ENCODE measurements at places on chromosomes 5 and 9. TPM values are rescaled to one million over a fixed set of nuclear protein-coding genes. Genes with fewer than 3 reads are reported as not detected.

- no peak for DNase-seq
These were observed 428.8 kb upstream of the CLINT1 start for GRCh38 chr5:158287643-158288271.

GRCh38 chr5:101785090-101785489 lies 511.0 kb downstream of the SLCO4C1 start:
- DNase-seq, result no peak

DNA sequence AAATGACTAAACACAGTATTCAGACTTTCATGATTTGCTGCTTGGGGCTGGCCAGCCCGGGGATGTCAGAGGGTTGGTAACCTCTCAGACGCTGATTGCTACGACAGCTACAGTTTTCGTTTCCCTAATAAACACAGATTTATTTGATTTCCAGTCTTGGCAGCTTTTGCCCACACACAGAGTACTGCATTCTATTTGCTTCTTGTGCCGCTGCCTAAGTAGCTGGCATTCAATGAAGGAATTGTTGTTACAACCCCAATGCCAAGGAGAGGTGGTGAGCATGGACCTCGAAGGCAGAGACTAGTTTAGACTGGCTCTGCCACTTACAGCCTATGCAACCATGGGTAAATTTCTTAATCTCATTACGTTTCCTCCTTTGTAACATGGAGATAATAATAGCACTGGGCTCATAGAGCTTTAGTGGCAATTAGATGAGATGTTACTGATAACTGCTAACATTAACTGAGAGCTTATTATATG lies 247.1 kb upstream of the PANK3 start:
- DNase-seq, result no peak

The MYO10 gene
- total RNA-seq, result not detected

The PCA3 gene
- total RNA-seq, result not detected

DNA sequence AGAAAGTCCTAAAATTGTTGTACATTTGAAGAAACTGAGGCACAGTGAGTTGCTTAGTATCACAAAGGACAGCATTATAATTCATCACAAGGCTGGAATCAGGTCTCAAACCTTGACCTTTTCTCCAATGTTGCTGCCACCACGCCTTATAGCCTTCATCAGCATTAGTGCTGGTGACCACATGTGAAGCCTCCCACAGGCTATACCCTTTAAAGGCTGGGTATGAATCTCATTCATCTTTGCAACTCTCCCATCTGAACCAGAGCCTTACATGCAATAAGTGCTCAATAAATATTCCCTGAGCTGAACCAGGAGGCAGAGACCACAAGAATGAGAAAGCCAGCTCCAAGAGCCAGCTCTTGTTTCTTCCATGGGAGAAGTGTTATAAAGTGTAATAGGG lies 104.7 kb downstream of the SPOCK1 start:
- no peak for DNase-seq

DNA sequence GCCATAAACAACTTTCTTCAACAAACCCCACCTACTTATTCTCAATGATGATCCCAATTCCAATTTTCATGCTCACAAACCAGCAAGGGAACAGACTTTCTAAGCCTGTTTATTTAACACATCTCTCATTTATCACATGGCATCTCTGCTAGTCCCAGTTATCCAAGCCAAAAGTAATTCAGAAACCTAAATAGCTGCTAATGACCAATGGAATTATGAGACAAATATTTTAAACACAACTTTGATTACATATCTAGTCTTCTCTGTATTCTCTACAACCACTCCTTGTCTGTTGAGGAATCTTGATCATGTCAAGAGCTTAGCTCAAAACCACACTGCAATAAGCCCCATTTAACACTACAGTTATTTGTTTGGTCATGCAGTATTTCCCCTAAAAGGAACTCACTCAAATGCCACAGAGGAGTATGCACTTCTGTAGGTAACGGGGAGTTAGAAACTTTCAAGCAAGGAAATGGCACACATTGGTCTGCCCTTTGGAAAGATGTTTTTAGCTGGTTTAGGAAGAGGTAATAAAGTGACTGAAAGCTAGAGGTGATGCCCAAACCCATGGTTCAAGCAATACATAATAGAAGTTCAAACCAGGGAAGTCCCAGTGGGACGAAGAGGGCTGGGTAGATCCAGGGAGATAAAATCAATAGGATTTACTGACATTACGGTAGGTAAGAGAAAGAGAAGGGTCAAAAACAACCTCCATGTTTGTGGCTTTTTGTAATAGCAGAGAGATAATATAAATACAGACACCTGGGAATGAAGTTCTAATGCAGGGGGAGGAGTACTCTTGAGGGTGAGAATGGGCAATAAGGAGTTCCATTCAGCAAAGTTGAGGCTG lies 42.1 kb upstream of the HTR4 start:
- DNase-seq, result no peak

- DNase-seq, result no peak
These were observed 954 bp downstream of the TBCA start for GRCh38 chr5:77774981-77775789.

DNA sequence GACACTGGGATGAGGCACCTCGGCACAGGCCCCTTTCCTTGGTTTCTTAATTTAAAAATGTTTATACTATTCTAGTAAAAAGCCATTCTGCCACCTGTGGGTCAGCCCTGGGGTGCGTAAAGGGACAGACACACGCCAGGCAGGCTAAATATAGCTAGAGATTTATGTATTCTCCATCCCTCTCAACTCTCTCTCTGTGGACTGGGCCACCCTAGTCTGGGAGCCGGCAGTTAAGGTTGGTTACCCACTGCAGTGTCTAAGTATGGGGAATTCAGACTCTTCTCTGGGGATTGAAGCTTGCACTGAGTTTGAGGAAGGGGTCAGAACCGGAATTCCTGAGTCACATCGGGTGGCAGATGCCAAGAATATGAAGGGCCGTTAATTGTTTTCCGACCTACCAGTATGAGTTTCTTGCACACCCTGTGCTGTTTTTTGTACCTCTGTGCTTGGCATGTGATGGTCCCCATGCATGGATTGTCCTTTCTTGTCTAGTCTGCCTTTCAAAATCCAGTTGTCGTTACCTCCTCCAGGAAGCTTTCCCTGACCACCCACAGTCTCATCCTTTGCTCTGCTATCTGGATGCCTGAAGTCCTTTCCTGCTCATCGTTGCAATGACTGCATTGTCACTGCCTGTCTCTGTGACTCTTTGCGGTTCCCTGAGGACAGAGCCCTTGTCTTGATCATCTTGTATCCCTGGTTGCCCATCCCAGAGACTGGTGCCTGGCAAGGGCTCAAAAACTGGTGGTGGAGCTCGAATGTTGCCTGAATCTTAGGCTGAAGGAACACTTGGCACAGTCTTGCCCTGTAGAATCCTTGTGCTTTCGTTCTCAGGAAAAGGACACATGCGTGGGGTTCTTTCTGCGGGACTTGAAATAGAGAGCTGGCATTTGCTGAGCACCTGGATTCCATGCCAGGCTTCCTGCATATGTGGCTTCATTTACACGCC lies 2.1 kb downstream of the NEURL1B start:
- no peak for DNase-seq

- DNase-seq, result no peak
These were observed 18.8 kb upstream of the OR2S2 start for GRCh38 chr9:35976726-35977125.

The PCDHGB5 gene
- not detected for total RNA-seq

DNA sequence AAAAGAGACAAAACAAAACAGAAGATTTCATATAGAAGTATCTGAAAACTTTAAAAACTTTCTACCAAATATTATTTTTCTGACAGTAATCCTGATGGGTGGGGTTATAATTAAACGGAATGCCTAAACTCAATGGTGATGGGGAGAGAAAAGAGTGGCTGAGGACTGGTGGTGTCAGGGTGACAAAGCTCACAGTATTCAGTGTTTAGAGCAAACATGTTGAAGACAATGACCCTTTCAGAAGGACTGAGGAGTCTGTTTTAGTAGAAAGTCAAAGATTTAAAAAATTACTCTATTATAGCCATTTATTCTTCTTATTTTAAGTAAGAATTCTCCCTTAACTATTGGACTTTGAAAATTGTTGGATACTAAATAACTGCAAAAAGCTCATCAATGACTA lies 1144.0 kb downstream of the TAF11L14 start:
- no peak for DNase-seq

GRCh38 chr9:97978371-97979130 lies 4.6 kb upstream of the ANP32B start:
- DNase-seq, result no peak

The SYK gene
- 1.5 TPM for total RNA-seq

DNA sequence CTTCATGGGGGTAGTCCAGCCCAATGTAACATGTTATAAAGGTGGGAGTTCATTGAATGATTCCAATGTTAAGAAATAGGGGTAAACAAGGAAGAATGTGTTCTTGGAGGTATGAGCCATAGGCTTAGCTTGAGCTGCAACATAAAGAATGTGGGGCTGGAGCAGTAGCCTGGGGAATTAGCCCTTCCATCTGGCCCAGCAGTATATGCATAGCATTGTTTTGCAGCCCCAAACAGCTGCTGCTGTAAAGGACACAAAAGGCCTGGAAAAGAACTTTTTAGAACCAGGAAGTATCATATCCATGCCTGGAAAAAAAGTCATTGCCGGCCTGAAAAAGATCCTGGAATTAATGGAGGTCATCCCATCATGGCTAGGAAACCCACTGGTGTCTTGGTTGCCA lies 55.8 kb upstream of the SMARCA2 start:
- no peak for DNase-seq

The FGF1 gene
- total RNA-seq, result not detected

The TENT4A gene
- 39.9 TPM for total RNA-seq

GRCh38 chr5:90476391-90476790 lies 1.7 kb downstream of the POLR3G start:
- no peak for DNase-seq

The IL33 gene
- total RNA-seq, result not detected

DNA sequence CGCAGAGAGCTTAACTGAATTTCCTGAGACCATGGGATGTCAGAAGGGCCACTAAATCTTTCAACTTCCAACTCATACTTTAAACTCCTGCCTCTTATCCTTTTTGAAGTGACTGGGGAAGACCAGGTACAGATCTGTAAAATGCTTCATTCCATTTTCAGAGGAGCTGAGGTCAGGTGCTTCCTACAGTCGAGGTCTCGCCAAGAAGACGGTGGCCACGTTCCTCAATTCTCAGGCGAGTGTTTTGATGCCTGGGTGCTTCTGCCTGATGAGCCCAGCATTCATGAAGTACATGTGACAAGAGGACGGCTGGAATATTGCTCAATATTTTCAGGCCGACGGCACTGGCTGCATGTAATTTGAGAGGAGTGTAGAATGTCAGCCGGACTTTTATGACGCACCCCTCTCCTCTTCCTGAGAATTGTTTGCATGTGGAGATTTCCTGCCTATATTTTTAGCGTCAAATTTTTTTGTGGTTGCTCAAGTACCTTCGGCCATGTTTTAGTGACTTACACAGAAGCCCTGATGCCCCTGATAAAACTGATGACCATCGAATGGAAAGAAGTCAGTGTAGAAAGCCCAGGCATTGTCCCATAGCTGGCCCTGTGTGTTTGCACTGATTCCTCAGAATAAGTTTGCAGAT lies 38.8 kb upstream of the GLRX start:
- DNase-seq, result no peak

DNA sequence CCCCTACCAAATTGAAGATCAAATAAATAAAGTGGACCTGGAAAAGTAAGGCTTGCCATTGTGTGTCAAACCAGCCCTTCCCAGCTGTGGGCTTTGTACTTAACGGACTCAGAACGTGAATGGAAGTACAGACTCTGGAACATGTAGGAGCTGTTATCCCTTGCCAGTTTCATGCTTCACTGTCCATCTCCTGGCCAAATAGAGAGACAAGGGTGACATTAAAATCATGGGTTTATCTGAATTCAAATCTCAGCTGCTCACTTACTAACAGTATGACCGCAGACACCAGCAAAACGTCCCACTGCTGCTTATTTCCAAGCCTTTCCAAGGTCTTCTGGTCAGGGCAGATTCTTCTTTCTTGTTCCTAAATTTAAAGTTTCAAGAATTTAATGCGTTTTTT lies 52.2 kb downstream of the EXOSC2 start:
- no peak for DNase-seq

The C5orf52 gene
- not detected for total RNA-seq

DNA sequence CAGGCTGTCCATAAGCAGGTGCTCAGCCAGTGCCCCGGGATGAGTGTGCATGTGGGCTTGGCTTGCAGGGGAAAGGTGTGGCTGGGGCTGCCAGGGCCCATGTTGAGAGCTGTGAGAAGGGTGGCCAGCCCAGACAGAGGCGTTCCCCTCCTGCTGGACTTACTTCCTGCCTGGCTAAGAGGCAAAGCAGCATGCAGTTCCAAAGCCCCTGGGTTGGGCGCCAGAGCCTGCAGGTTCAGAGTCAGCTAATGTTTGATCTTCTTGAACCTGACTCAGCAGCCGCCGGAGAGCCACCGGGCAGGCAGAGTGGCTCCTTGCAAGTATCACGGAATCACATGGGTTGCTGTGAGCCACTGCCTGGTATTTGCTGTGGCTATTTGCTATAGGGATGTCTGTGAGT lies 168.4 kb upstream of the MAP1B start:
- DNase-seq, result no peak

GRCh38 chr5:14464096-14464495 lies 117.5 kb upstream of the OTULINL start:
- no peak for DNase-seq

The NR2F1 gene
- total RNA-seq, result not detected

- DNase-seq, result no peak
These were observed 334.7 kb downstream of the ACTL7B start for GRCh38 chr9:108521063-108521590.

The PDLIM4 gene
- not detected for total RNA-seq

The IL5 gene
- not detected for total RNA-seq

GRCh38 chr9:111916234-111916645 lies 19.6 kb downstream of the UGCG start:
- DNase-seq, result no peak

The FIBCD1 gene
- total RNA-seq, result not detected

The PCDHGB1 gene
- total RNA-seq, result not detected

DNA sequence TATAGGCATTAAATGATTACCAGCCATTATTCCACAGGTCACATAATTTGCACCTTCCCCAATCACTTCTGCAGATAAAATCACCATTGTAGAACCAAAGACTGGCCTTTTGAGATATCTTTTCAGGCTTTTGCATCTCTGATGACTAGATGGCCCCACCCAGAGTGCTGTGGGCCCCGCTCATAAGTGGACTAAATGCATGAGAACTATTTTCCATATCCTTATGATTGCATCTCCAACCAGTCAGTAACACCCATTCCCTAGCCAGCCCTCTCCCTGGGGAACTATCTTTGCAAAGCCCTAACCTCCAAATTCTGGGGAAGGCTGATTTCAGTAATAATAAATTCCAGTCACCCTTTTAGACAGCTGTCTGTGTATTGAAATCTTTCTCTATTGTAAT lies 53.5 kb upstream of the CDH9 start:
- no peak for DNase-seq

- no peak for DNase-seq
These were observed 71.4 kb downstream of the RFK start for GRCh38 chr9:76322810-76323209.

The SPINK1 gene
- not detected for total RNA-seq
